ENCODE measurements at places on chromosomes 16 and 17.

- H3K4me3 ChIP-seq, result no peak overlapping the region
- H3K4me1 ChIP-seq, result peaks cover 4% of the 10 kb centered on the region
- no peak overlapping the region for H3K27ac ChIP-seq
- DNase-seq, result no peak
- H3K27me3 ChIP-seq, result no peaks in the 10 kb centered on the region
Observed at GRCh38 chr16:88295671-88296436, 86.9 kb upstream of the ZNF469 start.

GRCh38 chr16:50474138-50474537, 74.1 kb upstream of the NKD1 start:
- no peak for DNase-seq
- no peaks in the 10 kb centered on the region for H3K4me1 ChIP-seq
- H3K36me3 ChIP-seq, result no peaks in the 10 kb centered on the region
- no peak overlapping the region for H3K4me3 ChIP-seq
- no peaks in the 10 kb centered on the region for H3K27me3 ChIP-seq

GRCh38 chr16:60741810-60742209, 1294.4 kb downstream of the CDH8 start:
- DNase-seq, result no peak
- H3K27ac ChIP-seq, result no peak overlapping the region

DNA sequence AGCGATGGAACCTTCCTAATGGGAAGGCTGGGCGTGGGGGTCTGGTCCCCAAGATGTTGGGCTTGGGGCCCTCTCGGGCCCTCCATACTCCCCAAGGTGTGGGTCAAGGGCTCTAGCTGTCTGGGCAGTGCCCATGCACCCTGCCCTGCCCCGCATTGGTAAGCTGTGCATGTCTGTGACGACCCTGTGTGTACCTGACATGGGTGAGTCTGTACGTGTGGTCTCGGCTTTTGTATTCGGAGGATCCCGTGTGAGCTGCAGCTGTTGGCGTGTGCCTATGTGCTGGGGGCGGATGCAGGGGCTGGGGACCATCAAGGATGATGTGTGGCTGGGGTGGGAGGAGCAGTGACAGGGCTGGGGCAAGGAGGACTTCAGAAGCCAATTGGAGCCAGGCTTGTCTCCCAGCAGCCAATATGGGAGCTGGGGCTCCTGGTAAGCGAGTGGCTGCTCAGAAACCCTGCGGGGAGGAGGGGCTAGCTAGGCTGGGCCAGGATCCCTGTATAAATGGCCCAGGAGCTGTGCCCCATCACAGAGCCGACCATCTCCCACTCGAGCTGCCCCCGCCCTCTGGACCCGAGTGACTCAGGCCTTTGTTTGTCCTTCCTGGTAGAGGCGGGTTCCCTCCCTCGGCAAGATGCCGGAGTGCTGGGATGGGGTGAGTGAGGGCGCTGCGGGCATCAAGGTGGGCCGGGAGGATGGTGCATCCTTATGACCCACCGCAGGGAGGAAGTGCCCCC, at the start of gene NDRG4:
NDRG4 (plus strand) TSS at position 529 of the 737 bp plus-strand sequence; CDS start at position 635, 106 bp downstream.
- H3K4me3 ChIP-seq, result no peak within 1 kb of the TSS
- no peaks in the 10 kb centered on the region for H3K27me3 ChIP-seq
- H3K27ac ChIP-seq, result no peak within 1 kb of the TSS
- peaks cover 15% of the 10 kb centered on the region for H3K4me1 ChIP-seq
- peak; percentile 53 for DNase-seq

- H3K4me3 ChIP-seq, result peak overlapping the region; percentile 95
- H3K4me1 ChIP-seq, result peaks cover 63% of the 10 kb centered on the region
- peaks cover 11% of the 10 kb centered on the region for H3K36me3 ChIP-seq
- no peaks in the 10 kb centered on the region for H3K27me3 ChIP-seq
- DNase-seq, result no peak
- H3K27ac ChIP-seq, result peak overlapping the region; percentile 91
Observed at GRCh38 chr17:76266244-76266938, 1.2 kb downstream of the UBALD2 start.

- no peak overlapping the region for H3K27ac ChIP-seq
- no peaks in the 10 kb centered on the region for H3K27me3 ChIP-seq
- H3K4me1 ChIP-seq, result no peaks in the 10 kb centered on the region
Observed at GRCh38 chr16:76583945-76584344, 306.7 kb downstream of the CNTNAP4 start.
